ENCODE measurements at places on chromosomes 5 and 9.

- no peak for DNase-seq
Observed at GRCh38 chr9:38017149-38017884, 51.7 kb downstream of the SHB start.

GRCh38 chr9:35923927-35924763 lies 14.9 kb downstream of the SPAAR start:
- no peak for DNase-seq

- DNase-seq = no peak
Observed at GRCh38 chr5:132009706-132010405, 1.6 kb downstream of the ACSL6 start.

DNA sequence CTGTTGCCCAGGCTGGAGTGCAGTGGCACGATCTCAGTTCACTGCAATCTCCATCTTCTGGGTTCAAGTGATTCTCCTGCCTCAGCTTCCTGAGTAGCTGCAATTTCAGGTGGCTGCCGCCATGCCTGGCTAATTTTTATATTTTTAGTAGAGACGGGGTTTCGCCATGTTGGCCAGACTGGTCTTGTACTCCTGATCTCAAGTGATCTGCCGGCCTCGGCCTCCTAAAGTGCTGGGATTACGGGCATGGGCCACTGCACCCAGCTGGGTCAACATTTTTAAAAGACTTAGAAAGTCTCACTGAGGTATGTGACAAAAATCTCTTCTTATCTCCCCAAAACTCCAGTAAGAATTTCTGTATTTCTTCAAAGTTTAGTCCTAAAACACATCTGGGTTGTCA lies 211.6 kb downstream of the CTNND2 start:
- no peak for DNase-seq

- no peak for DNase-seq
Observed at GRCh38 chr5:146667633-146668272, 151.8 kb upstream of the GPR151 start.

- no peak for DNase-seq
Observed at GRCh38 chr9:114279693-114280092, 43.2 kb upstream of the ORM1 start.

DNA sequence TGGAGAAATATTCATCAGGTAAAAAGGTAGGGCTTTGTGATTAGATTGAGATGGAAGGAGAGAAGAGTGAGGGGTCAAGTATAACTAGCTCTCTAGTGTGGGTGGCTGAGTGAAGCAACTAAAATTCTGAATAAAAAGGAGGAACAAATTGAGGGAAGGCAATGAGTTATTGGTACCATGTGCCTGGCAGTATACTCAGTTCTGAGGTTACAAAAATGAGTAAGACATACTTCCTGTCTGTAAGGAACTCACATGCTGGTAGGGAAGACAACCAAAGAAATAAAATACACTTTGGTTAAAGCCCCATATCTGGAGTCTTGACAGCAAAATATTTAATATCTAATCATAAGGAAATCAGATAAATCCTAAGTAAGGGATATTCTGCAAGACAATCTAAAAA lies 476.8 kb upstream of the C9orf72 start:
- DNase-seq = no peak

GRCh38 chr9:124198948-124199347 lies 58.8 kb upstream of the NEK6 start:
- no peak for DNase-seq

GRCh38 chr5:94968507-94969095 lies 316.3 kb downstream of the MCTP1 start:
- no peak for DNase-seq

GRCh38 chr5:134136771-134137170 lies 22.3 kb downstream of the TCF7 start:
- DNase-seq = no peak

DNA sequence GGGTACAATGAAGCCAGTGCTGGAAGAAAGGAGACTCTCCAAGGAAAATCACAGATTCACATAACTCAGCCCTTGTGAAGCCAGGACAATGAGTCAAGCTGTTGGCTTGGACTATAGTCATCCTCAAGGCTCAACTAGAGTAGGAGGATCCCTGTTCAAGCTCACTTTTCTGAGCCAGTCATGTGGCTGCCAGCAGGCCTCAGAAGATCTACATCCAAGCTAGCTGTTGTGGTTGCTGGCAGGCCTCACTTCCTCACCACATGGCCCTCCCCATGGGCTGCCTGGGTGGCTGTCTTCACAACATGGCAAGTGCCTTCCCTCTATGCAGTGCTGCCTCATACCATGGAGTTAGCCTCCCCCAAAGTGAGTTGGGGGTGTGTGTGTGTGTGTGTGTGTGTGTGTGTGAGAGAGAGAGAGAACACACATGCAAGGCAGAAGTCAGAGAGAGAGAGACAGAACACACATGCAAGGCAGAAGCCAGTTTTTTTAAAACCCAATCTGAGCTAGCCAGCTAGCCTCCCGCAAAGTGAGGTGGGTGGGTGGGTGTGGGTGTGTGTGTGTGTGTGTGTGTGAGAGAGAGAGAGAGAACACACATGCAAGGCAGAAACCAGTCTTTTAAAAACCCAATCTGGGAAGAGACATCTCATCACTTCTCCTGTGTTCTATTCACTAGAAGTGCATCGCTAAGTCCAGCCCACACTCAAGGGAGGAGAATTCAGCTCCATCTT lies 17.1 kb downstream of the SCAI start:
- DNase-seq = peak; percentile 21

DNA sequence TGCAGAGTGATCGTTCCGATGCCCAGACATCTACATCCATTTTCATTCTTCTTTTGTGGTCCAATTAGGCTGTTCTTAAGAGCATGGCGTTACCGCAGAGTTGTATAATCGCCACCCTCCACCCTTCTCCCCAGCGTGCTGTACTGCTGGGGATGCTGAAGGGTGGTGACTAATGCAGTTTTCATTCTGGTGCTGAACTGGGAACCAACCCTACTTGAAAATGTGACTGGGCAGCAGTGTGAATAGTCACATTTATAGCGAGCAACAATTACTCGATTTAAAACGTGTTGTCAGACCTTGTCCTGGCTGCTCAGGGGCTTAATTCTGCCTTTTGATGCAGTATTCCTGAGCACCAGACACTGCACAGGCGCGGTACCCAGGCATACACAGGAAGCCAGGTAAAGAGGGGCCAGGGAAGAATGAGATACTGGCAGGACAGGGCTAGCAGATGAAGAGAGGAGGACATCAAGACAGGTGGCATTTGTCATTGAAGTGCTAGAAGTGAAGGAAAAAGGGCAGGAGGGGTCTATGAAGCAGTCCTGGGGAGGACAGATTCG lies 719 bp upstream of the ISCA1 start:
- DNase-seq = peak; percentile 45

GRCh38 chr9:123400926-123401503 lies 45.0 kb downstream of the CRB2 start:
- no peak for DNase-seq

- no peak for DNase-seq
Observed at GRCh38 chr5:101084353-101084752, 181.3 kb upstream of the ST8SIA4 start.

- DNase-seq = peak; percentile 25
Observed at GRCh38 chr5:169805527-169805934, 168.5 kb downstream of the DOCK2 start.

GRCh38 chr9:127177231-127177630 lies 54.8 kb upstream of the ANGPTL2 start:
- DNase-seq = no peak

DNA sequence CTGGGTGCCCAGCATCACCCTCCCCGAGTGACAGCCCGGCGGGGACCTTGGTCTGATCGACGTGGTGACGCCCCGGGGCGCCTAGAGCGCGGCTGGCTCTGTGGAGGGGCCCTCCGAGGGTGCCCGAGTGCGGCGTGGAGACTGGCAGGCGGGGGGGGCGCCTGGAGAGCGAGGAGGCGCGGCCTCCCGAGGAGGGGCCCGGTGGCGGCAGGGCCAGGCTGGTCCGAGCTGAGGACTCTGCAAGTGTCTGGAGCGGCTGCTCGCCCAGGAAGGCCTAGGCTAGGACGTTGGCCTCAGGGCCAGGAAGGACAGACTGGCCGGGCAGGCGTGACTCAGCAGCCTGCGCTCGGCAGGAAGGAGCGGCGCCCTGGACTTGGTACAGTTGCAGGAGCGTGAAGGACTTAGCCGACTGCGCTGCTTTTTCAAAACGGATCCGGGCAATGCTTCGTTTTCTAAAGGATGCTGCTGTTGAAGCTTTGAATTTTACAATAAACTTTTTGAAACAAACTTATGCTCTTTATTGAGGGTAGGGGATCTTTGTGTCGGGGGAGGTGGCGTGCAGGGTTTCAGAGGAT lies 1.3 kb downstream of the GADD45G start:
- DNase-seq = peak; percentile 30

- DNase-seq = no peak
Observed at GRCh38 chr9:130972277-130972956, 33.4 kb upstream of the FIBCD1 start.

DNA sequence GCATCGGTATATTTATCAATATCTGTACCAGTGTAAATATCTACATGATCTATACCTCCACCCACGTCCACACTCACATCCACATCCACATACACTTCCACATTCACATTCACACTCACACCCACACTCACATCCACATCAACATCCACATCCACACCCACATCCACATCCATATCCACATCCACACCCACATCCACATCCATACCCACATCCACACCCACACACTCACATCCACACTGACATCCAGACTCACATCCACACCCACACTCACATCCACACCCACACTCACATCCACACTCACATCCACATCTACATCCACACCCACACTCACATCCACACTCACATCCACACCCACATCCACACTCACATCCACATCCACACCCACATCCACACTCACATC lies 189.2 kb downstream of the IRX1 start:
- no peak for DNase-seq

- no peak for DNase-seq
Observed at GRCh38 chr5:137155261-137156000, 343.7 kb downstream of the SPOCK1 start.

DNA sequence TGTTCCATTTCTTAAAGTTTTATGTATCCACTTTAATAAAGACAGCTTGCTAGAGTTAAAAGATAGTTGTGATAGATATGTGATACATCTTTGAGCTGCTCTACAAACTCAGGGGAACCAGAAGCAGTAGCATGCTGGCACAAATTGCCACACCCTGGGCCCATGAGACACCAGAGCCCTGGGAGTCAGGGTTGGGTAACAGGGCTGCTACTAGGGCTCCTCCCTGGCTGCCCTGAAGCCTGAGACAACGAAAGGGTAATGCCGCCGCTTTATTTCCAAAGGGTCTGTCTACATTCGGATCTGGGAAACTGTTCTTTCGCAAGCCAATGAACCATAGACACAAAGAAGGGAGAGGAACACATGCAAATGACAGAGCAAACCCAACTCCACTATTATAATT lies 29.2 kb downstream of the PTPN3 start:
- no peak for DNase-seq

- no peak for DNase-seq
Observed at GRCh38 chr5:141869040-141869439, 9.2 kb downstream of the PCDH1 start.

DNA sequence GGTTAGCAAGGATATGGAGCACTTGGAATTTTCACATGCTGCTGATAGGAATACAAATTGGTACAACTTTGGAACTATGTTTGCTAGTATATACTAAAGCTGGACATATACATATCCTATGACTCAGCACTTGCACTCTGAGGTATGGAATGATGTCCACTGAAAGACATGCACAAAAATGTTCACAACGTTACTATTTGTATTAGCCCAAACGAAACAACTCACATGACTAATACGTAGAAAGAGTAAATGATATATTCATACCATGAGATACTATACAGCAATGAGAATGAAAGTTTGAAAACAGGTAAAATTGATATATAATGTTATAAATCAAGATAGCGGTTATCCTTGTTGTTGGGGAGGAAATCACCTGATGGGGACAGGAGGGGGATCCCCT lies 45.5 kb upstream of the CDC42SE2 start:
- DNase-seq = no peak

GRCh38 chr9:38337706-38338264 lies 54.7 kb upstream of the ALDH1B1 start:
- no peak for DNase-seq

DNA sequence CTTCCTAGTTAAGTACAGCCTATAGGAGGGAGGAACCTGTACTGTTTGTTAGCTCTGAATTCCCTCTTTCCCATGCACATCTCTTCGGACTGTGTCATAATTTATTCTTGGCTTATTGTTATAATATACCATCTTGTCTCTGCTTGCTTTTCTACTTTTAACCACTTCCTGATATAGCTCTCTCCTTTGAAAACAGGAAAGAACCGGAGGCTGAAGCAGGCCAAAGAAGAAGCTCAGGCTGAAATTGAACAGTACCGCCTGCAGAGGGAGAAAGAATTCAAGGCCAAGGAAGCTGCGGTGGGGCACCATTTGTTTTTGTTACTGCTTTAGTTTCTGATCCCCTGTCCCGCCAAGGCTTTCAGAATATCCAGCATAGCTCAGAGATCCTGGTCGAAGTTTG lies 4.8 kb downstream of the ATP6V1G1 start:
- no peak for DNase-seq

- DNase-seq = no peak
Observed at GRCh38 chr5:82991678-82992323, 85.4 kb downstream of the TMEM167A start.

GRCh38 chr9:98992885-98993569 lies 49.3 kb downstream of the COL15A1 start:
- DNase-seq = no peak

GRCh38 chr5:36581070-36581469 lies 25.3 kb upstream of the SLC1A3 start:
- DNase-seq = no peak

DNA sequence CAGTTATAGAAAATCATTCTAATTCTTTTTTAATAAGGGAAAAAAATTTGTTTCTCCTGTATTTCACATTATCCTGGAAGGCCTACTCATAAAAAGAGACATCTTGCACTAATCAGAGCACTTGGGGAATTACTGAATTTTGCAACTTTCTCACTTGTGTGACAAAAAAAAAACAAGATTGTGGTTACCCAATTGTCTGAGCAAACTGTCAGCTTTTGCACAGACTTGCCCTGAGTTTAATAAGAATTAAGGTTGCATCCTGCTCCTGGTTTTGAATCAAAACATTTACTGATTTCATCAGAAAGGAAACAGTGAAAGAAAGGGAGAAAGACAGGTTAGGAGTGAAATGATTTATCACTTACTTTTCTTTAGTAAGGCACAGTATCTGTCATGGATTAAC lies 10.6 kb upstream of the SH3RF2 start:
- no peak for DNase-seq
